Activated T-cell treated with anti-CD3 and anti-CD28 coated beads, Interleukin-2, amount 50 U/mL, for 4 hours (primary cell): ENCODE measurements at places on chromosomes 3 and 15. TPM values are rescaled to one million over a fixed set of nuclear protein-coding genes. Genes with fewer than 3 reads are reported as not detected.

DNA sequence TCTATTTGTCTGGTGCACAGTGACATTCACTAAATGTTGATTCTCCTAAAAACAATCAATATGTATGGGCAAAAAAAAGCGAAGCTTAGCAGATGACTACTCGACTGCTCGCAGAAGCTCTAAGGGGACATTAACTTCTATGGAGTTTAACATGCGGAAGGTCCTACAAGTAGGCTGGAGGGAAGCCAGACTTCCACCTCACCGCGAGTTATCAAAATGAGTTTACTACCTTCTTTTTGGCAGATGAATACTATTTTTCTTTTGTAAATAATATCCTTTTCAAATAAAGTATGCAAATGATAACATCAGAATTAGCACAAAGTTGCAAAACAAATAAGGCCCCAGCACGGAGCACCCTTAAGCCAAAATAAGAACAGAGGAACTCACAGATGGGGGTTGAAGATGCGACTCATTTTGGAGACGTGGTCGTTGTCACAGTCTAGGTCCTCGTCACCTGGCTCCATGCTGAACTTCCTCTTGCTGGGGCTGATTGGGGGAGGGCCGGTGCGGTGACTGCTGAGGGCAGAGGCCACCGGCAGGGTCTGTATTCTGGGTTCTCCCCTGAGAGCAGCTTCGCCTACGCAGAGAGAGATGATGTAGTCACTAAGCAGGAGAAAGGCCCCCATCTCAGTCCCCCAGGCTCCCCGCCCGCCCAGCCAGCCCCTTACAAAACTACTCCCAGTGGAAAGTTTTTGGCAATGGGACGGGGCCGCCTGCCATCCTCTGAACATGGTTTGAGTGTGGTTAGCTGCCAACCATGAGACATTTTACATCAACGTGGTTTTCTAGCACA, 42.1 kb downstream of the VGLL4 start:
- no peak for DNase-seq

- DNase-seq, result no peak
Observed at GRCh38 chr3:127954640-127955039, 39.6 kb downstream of the KBTBD12 start.

GPR149 gene
- total RNA-seq, result not detected

DNA sequence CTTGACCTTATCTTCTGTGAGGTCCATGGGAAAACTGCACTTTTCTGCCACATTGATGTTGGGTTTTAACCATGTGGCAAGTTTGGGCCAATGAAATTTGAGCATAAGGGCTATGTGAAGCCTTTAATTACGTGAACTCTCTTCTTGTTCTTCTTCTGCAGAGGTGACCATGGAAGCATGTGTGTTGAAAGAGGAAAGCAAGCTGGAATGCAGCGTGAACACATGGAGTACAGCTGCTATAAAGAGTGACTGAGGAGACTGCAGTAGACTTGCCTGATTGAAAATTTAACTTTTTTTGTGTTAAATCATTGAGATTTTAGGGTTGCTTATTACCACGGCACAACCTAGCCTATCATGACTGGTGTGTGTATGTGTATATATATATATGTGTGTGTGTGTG, 347.3 kb downstream of the ZIC1 start:
- DNase-seq, result no peak

GRCh38 chr3:23324745-23325144, 121.6 kb downstream of the UBE2E2 start:
- DNase-seq, result no peak

THOC7 gene
- total RNA-seq, result 70.5 TPM

IL17RD gene
- total RNA-seq, result 0.11 TPM

TNIK gene
- 12.9 TPM for total RNA-seq

DNA sequence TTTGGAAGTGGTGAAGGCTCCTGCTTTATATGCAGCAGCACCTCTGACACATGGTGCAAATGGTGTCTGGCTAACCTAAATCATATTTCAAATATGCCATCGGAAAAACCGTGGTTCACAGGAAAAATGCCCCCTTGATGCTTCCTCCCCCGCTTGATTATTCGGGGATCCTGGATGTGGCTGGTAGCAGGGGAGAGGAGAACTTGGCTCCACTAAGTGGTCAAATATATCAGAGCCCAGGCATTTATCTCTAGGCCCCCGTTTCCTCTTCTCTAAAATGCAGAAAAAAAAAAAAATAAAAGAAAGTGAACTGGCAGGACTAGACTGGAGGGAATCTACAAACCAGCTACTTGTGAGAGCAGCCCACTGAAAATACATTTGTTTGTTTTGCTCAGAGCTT, 18.2 kb upstream of the ATP2B2 start:
- DNase-seq, result no peak

- DNase-seq, result no peak
Observed at GRCh38 chr3:163422671-163423070, 1655.6 kb downstream of the SI start.

CD200R1 gene
- total RNA-seq, result 1.1 TPM

DNA sequence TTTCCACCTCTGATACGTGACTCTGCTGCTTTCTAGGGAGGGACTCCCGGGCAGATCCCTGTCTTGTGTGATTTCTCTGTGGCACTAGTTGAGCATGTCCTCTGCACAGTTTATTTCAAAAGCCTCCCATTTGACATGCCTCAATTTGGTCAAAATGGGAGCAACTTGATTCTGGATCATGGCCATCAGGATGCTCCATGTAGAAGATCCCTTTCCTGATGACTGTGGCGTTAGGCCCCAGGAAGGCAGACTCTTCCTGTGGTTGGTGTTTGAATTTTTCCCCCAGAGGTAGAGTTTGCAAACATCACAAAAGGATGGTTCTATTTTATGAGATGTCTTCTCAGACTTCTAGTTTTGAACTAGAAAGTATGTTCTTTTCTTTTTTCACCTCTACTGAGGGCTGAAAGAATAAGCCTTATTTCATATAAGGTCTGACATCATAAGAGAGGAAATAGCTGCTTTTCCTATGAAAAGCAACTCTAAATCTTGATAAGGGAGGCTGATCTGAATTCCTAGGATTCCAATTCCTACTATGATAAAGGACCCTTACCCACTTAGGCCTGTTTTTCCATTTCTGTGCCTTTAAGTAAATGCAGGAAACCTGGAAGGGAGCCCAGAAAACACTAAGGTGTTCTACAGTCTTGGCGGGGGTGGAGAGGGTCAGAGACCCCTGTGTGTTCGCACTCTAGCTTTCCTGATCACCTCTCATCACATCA, 243.8 kb upstream of the CHRM5 start:
- no peak for DNase-seq

DNA sequence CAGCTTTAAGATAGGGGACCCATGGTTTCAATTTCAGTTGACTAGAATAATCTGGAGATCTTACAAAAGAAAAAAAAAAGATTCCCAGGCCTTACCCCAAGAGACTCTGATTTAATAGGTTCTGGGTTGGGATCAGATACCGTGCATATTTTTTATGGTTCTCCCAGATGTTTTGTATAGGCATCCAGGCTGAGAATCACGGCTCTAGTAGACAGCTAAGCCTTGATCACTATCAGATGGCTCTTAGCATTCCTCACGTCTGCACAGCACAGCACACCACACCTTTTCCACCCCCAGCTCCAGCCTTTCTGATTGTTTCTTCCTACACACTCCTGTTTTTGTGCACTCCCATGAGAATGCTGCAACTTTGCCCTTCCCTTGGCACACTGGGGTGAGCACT, 40.8 kb downstream of the TMEM45A start:
- DNase-seq, result no peak

CP gene
- total RNA-seq, result 0.37 TPM

OR5K2 gene
- total RNA-seq, result not detected

DNA sequence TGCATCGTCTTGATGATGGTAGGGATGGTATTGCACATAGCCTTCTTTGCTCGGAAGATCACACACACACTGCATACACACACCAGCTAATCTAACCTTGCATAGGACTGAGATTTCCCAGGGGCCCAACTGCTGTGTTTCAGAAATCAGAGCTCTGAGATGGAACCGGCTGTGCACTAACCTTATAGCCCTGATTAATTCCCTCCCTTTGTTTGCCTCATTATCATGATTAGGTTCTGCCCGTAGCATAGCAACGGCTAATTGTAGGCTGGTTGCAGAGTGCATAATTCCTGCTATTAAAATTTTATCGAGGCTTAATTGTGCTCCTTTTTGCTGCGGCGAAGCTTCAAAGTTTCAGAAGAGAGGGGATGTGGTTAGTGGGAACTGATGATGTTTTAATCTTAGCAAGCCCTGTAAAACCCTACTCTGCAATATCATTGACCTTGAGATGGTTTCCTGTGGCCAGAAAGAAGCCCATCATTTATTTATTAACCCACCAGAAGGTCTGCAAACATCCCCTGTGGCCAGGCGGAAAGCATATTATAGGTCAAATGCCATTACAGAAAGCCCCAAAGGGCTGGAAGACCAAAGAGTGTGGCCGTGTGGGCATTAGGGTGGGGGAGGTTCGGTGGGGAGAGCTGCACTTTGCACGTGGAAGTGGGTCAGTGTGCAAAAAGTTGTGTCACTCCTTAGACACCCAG, 56.2 kb upstream of the GLCE start:
- DNase-seq, result no peak

CCDC54 gene
- total RNA-seq, result not detected

TRIM71 gene
- 0.19 TPM for total RNA-seq

SPRED1 gene
- 4.3 TPM for total RNA-seq

GRCh38 chr15:46934851-46935250, 782.5 kb upstream of the SEMA6D start:
- no peak for DNase-seq

CD80 gene
- 6.2 TPM for total RNA-seq

ZNF35 gene
- 6.7 TPM for total RNA-seq

DNA sequence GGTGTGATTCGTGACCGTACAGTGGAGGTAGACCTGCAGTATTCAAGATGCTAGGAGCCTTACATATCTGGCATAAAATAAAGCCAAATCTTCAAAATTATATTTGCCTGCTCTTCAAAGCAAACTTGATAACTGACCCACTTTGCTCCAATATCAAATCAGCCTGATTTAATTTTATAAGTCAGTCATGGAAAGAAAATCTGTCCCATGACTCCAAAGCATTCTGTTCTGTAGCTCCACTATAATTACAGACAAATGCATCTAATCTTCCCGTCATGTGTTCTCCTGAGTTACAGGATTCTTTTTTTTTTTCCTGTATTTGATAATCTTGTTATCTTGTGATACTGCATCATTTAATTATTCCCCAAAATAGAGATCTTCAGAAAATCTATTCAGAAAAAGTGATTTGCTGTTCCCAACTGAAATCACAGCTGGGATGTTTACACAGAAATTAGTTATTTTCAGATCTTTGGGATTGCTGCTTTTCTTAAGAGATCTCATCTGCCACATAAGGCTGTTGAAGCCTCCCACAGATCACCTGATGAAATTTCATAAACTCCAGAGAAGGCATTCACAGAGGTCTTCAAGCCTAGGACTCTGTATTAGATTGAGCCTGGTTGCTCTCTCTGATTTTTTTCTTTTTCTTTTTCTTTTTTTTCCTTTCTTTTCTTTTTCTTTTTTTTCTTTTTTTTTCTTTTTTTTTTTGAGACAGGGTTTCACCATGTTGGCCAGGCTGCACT, 27.2 kb downstream of the TIMP4 start:
- no peak for DNase-seq

- no peak for DNase-seq
Observed at GRCh38 chr3:134372396-134373270, 1.6 kb downstream of the AMOTL2 start.

GRCh38 chr15:47340571-47340920, 376.8 kb upstream of the SEMA6D start:
- no peak for DNase-seq

CFAP100 gene
- total RNA-seq, result not detected

SNTN gene
- not detected for total RNA-seq

- no peak for DNase-seq
Observed at GRCh38 chr3:61369678-61370077, 118.4 kb upstream of the FHIT start.

DNA sequence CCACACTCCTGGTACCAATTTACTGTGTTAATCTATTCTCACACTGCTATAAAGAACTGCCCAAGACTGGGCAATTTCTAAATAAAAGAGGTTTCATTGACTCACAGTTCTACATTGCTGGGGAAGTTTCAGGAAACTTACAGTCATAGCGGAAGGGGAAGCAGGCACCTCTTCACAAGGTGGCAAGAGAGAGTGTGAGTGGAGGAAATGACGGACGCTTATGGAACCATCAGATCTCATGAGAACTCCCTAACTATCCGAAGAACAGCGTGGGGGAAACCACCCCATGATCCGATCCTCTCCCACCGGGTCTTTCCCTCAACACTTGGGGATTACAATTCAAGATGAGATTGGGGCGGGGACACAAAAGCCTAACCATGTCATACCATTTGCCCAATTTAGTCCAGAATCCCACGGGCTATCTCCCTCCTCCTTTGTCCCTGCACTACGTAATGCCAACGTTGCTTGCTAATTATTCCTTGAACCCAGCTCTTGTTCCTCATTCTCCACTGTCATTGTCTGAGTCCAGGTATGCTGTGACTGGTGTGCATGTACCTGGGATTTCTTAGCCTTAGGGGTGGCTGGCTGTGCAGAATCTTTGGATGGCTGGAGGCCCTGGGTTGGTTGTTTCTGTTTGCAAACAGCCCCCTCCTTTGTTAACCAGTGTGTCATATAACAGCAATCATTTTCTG, 3.4 kb downstream of the PIGZ start:
- no peak for DNase-seq

GRCh38 chr3:133967992-133968892, 61.5 kb downstream of the SLCO2A1 start:
- DNase-seq, result no peak
